ENCODE measurements at places on chromosomes 1 and 21.

- DNase-seq, result peak; percentile 54
Measured at GRCh38 chr1:39258146-39258924, 53.8 kb downstream of the MACF1 start.

- DNase-seq, result no peak
Measured at GRCh38 chr1:205066141-205066818, 18.0 kb downstream of the TMEM81 start.

DNA sequence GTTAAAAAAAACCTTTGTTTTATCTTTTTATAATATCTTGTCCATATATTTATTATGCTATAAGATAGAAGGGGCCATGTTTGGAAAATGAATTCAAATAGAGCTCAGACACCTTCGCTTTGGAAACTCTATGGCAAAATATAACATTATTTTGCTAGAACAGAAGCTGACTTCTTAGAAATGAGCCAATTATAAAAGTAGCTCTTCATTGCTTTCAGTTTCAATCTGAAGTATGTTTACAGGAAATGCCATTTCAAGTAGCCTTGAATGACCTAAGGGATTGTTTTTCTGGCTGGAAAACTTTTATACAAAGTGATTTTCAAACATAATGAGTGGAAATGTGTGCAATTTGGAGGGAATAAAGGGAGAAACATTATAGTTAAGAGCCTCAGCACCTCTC, 37.8 kb upstream of the GBP5 start:
- no peak for DNase-seq

GRCh38 chr1:28111157-28111556, 22.7 kb upstream of the EYA3 start:
- DNase-seq, result no peak

DNA sequence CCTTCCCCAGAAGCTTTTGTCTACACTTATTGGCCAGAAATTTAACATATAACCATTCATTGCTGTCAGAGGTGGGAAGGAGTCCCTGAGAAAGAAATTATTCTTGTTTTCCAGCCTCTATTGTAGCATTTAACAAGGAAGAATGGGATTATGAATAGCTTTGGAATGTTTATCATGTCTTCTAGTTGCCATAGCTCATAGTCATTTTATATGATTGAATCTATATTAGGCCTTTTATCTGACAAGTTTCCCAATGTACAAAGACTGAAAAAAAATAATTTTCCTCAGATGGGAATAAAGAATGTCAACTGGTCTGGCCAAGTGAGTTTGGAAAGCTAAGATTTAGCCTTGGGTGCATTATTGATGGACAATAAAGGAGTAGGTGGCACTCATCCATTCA, 28.3 kb downstream of the PTPRC start:
- no peak for DNase-seq

- DNase-seq, result no peak
Measured at GRCh38 chr21:46361935-46362334, 38.0 kb downstream of the PCNT start.

DNA sequence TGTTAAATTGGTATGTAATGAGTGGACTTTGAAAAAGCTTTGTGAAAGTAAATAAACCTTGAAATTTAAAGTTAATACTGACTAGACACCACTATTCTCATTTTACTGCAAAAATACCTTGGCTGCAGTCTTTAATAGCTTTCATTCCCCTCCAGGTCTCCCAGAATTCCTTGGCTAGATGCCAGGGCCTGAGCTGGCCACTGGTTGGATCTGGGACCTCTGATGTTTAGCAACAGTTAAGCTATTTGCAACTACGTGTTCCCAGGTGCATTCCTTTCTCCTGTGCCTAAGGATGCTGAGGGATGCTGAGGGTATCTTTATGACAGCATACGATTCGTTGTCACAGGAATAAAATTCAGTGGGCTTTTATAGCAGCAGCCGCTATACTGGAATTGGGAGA, 938.7 kb downstream of the TTLL7 start:
- DNase-seq, result no peak

- no peak for DNase-seq
Measured at GRCh38 chr1:179637211-179637860, 45.7 kb downstream of the TDRD5 start.

GRCh38 chr1:37792943-37793686, 532 bp upstream of the MANEAL start:
- no peak for DNase-seq

- no peak for DNase-seq
Measured at GRCh38 chr1:60664086-60664625, 418.2 kb upstream of the NFIA start.

DNA sequence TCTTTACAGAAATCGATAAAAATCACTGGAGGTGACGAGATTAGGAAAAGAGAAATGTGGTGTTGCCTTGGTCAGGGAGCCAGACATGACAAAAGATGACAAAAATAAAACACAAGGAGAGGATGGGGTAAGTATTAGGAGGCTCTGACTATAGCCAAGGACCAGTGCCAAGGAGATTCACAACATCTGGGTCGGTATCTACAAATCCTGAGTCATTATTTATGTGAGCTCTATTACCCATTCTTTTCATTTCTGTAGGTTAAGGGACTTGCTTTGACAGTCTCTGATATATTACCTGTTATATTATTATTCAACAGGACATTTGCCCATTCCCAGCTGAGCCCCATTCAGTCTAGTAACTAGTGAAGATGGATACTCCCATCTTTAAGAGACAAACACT, 120.8 kb downstream of the TYW3 start:
- no peak for DNase-seq

DNA sequence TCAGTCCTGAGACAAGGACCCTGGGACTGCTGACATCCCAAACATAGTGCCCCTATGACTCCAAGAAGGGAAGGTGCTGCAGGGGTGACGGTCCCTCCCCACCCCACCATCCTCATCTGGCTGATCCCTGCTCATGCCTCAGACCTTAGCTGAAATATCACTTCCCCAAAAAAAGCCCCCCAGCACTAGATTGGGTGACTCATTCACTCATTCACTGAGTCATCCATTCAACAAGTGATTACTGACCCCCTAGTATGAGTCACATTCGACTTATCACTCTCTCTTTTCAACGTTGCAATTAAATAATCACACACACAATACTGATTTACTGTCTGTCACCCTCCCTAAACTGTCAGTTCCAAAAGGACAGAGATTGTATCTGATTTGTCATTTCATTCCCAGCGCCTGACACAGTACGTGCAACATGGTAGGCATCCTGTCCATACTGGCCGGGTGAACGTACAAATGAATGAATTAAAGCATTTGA, 48.6 kb downstream of the HIVEP3 start:
- no peak for DNase-seq

- DNase-seq, result no peak
Measured at GRCh38 chr1:44223187-44223610, 9.9 kb downstream of the DMAP1 start.

DNA sequence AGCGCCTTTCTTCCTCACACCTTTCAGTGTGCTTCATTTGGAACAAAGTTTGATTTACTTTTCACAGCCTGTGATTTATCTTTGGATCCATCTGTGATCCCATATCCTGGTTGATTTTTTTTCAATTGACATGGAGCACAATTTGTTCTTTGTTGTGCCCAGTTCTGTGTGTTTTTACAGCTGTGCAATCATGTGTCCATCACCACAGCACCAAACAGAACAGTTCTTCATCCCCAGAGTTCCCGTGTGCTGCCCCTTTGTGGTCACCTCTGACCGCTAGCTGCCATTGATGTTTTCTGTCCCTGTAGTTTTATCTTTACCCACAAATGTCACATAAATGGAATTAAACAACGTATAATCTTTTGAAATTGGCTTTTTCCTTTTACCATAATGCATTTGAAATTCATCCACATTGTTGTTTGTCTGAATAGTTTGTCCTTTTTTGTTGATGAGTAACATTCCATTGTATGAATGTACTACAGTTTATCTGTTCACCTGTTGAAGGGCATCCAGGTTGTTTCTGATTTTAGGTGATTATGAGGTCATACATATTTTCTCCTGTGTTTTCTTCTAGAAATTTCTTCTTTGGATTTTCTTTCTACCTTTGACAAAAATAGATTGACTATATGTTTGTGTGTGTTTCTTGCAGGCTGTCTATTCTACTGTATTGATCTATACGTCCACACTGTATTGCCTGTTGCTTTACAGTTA, 17.4 kb downstream of the MIGA1 start:
- DNase-seq, result no peak

GRCh38 chr1:153742411-153743142, 14.7 kb downstream of the INTS3 start:
- no peak for DNase-seq

DNA sequence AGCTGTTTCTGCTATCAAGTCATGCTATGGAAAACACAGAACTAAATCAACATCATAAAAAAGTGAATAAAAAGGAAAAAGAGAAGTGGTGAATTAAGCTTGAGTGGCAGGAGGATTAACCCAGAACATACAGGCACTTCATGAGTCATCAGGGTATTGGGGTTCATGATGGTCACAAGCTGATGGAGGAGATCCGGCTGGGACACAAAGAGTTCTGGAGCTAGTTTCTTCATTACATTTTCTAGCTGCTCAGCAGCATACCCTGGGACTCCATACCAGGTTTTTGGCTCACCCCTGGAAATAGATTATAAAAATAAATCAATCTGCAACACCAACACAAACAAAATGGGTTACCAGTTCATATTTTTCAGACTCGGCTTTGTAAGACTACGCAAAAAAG, 42.5 kb upstream of the SYT2 start:
- no peak for DNase-seq

DNA sequence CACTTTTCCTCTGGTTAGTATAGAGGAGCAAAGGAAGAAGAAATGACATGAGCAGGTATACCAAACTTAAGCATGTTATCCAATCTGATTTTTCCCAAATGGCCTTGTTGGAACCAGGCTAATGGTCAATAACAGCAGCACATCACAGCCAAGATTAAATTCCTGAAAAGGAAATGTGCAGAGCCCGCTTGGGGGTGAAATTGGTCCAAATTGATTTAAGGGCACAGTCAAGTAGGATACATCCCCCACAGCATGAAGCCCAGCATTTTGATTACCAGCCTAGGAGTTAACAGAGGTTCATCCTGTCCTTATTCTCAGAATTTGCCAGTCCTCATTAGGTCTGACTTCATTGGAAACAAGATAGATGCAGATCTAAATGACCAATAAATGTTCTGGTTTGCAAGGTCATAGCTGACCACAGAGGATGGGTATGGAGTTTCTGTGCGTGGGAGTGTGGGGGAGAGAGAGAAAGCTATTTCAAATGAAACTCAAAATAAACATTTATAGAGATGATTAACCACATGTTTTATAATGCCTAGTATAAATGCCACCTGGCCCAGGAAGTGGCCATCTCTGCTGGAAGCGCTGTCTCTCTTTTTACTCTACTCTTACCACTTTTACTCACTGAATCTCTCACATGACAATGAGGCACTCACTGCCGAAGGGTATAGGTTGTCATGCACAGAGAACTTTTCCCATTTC, 38.7 kb downstream of the RGS5 start:
- DNase-seq, result no peak

DNA sequence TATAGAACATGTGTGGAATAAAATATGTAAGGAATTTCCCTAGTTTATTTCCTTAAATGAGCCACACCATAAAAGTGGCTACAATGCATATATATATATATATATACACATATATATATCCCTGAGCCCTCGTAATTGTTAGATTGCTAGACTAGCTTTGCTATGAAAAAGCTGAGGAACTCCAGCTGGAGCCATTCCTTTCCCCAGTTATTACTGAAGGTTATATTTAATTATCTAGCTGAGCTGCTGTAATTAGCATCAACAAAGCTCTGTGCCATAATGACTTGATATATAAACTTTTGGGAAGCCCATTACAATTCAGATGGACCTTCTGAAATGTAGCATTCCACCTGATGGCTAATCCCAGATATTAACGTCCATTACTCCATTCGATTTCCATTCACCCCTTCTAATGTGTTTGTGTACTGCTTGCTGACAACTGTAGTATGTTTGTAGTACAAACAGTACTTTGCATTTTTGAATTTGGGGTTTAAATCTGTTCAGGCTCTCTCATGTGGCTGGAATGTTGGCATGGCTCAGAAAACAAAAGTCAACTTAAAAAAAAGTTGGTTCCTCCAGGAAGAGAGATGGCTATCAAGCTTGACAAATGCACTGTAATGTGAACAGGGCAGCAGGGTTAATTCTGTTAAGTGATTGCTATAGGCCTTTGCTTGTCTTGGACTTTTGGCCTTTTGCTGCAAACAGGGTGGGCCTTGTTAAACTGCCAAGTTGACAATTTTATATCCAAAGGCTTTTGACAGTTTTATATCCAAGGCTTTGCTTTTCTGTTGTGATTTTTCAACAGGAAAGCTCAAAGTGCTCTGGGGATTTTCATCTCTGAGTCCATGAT, 170.0 kb downstream of the LTN1 start:
- DNase-seq, result no peak

DNA sequence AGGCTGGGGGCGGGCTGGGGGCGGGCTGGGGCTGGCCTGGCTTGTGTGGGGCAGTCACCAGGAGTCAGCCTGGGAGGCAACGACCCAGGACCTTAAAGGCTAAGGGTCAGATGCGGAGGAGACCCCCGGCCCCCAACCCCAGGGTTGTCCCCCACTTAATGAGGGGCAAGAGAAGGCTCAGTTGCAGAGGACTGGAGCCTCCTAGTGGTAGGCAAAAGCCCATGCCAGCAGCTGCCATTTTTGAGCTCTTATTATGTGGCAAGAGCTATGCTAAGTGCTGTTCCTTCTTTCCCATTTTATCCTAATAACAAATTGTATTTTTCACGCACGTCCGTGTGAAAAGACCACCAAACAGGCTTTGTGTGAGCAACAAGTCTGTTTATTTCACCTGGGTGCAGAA, 8.0 kb downstream of the KIAA1614 start:
- DNase-seq, result no peak

DNA sequence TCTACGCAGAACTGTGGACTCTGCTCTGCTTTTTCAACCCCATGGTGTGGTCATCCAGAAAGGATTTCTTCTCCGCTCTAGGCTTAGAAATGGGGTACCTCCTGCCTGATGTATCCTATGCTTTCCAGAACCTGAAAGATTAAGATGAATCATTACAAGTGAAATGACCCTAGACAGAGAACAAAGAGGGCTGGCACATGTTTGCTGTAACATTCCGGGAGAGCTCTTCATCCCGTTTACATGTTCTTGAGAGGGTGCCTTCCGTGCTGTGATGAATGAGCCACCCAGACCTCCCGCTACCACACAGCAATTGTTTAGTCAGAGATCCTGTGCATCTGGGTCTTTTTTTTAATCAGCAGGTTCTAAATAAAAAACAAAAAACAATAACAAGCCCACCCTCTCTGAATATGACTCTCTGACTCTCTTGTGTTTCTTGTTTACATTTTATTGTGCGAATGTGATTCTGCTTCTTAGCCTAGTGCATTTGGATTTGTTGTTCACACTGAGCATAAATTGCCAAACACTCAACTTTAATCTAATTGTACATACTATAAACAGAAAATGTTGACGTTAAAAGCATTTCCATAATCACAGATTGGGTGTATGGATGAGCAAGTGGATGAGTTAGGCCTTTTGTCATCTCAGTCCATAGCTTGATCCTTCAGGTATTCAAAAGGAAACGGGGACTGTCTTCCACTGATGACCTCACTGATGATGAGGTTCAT, 87.1 kb downstream of the GPR88 start:
- DNase-seq, result no peak

All from posterior cingulate gyrus (tissue), 11 donors.